Stimulated activated CD8-positive, alpha-beta memory T cell treated with anti-CD3 and anti-CD28 coated beads, Interleukin-2, amount 100 ng/mL, for 48 hours (primary cell): ENCODE measurements at places on chromosomes 1 and 21.
A peak's percentile ranks its signal among the peaks of the same experiment; 100 is the strongest.

GRCh38 chr1:165549973-165550372, 6.2 kb downstream of the LRRC52 start:
- no peak for DNase-seq

DNA sequence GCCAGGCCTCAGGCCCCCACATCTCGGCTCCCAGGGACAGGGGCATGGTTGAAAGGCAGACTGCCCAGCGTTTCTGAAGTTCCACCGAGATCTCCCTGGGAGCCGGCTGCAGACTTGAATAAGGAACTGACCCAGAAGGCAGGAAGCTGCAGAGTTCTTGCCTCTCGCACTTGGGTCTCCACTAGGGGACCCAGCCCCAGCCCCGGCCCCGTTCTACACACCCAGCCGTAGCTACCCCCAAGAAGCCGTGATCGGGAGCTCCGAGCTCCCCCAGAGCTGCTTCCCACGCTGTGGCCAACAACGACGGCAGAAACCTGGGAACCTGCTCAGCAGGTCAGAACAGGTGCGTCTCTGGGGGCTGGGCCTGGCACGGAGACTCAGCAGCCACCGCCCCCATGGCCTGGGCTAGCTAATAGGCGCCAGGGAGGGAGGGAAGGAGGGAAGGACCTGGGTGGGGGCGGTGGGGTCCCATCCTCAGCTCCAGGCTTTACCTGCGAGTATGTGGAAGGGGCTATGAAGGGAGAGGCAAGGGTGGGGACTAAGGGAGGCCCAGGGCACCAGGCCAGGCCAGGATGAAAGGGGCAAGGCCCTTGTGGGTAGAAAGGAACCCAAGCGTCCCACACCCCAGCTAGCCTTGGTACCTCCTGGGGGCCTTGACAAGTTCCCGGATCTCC, at the start of gene NECTIN4:
TSS of gene NECTIN4 (minus strand) at position 308 of the 674 bp plus-strand sequence. CDS start at position 46, 262 bp downstream.
- DNase-seq: no peak

DNA sequence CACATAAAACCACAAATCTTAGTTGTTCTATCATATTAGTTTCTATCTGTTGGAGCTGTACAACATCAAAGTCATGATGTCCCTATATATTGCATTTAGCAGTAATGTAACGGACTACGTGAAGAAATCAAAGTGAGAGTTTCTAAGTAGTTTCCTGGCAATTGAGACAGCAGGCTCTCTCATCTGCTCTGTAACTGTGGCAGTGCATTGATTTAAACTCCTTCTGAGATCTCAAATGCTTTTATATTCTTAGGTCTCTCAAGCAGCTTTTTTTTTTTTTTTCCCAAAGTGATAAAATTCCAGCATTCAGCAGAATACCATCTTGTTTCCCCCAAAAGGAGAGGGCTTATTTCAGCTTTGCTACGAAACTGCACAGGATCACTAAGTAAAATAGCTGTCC, 480.1 kb downstream of the PTBP2 start:
- DNase-seq: no peak

DNA sequence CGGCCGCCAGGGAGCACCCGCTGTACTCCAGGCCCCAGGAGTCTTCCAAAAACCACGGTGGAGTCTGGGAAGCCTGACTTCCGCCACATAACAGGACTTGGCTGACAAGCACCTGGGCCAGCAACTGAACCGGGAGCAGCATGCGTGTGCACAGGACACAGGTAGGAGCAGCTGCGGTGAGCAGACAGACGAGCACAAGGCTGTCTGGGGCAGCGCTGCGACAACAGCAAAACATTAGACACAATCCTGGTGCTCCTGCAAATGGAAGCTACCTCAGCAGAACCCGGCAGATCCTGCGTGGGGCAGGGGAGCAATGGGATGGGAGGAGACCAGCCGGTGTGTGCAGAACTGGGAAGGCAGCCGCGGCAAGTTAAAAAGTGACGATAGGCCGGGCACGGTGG, 80.4 kb downstream of the NPHP4 start:
- DNase-seq: no peak

GRCh38 chr1:210738256-210738655, 395.7 kb downstream of the KCNH1 start:
- no peak for DNase-seq

- DNase-seq: no peak
Measured at GRCh38 chr1:174743654-174744561, 255.8 kb upstream of the CACYBP start.

DNA sequence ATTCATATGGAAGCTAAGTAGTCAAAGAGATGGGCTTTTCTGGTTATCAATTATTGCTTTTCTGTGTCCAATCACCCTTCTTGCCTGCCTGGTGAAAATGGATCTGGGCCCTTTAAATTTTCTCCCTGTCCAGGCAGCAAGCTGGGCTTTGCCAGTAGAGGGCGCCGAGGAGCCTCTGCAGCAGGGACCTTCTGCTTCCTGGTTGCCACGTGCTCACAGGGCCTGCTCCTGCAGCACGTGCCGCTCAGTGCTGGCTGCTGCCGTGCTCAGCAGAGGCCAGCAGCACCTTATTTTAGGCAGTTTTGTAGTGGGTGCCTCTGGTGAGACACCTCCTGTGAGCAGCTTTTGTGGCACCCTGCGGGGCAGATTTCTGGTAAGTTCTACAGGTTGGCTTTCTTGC, 4.0 kb downstream of the ACTL8 start:
- DNase-seq: peak; percentile 8

DNA sequence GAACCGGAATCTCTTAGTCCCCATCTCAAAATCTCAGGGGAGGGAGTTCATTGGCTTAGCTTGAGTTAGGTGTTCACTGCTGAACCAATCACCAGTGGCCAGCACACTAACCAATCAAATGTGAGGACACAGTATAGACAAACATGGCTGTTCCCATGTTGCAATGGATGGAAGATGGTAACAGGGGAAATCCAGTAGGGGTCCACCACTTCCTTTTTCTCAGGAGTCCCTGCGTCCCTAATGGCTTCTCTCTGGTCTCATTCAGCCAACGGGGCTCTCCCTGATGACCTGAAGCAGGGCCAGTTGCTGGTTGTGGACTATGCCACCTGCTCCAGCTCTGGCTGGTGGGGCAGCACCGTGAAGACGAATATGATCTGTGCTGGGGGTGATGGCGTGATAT, 9.7 kb downstream of the CELA2B start:
- no peak for DNase-seq

DNA sequence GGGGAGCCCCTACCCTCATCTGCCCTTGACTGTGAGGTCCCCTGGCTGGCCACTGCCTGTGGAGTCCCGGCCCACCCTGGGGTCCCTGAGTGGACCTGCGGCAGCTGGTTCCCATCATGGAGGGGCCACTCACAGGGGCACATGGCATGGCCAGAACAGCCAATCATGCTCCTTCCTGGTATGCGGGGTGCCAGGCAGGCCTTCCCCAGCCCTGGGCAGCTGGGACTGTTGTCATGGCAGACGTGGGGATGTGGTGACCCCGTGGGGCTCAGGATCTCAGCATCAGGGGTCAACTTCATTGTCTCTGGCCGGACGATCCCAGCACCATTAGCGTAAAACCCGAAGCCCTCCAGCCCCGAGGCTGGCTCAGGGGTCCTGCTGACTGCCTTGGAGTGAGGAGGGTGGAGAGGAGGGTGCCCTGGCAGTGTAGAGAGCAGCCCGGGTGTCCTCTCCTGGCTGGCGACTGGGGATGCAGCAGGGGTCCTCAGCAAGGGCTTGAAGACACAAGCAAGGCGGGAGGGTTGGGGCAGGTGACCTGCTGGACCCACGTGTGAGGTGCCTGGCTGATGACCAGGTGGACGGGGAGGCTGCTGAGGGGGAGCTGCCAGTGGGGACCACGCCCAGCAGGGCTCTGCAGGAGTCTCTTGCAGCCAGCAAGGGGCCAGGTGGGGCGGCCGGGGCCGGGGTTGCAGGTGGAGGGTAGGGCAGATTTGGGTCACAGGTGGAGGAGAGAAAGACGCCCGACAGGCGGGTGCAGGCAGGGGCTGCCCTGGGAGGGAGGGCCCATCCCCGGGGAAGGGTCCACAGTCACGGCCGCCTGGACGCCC, 45.1 kb downstream of the TRIM11 start:
- no peak for DNase-seq

GRCh38 chr1:87144981-87145380, 183.7 kb upstream of the LMO4 start:
- DNase-seq: no peak

DNA sequence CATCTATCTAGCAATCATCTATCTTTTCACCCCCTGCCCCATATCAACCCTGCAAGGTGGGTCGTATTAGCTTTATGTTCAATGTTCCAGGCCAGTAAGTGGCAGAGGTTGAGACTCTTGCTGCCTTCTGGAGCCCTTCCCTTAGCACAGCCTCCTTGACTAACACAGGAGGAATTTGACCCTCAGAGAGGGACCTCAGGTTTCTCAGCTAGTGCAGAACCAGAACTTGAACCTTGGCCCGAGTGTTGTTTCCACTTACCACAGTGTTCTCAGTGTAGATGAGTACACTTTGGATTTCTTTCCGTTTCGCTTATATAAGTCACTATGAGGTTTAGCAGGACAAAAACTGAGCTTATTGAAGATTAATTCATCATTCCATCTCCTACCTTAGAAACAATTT, 11.1 kb upstream of the ATF3 start:
- no peak for DNase-seq

DNA sequence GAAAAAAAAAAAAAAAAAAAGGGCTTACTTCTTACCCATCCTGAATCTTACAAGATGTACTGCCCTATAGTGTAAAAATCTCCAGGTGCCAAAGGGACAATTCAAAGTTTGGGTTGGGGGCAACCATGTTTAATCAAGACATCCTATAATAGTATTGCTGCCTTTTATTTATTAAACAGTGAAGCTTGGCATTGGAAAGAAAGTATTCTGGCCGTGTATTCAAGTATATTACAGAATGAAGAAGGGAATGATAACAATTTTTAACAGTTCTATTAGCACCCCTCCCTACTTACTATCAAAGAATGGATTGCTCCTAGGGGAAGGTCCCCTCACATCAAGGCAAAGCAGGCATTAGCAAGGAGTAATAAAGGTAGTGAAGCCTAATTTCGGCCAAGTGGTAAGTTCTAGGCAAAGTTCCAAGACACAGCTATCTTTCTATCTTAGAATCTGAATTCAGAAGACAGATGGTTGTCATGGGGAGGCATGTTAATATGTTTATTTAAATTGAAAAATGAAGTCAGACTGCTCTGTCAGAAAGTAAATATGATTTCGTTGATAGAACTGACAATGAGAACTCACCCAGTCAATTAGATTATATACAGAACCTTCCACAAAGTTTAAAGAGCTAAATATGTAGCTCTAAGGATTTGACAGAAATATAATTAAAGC, 24.6 kb downstream of the ST7L start:
- DNase-seq: no peak

GRCh38 chr1:22825486-22826189, 115.0 kb downstream of the EPHB2 start:
- DNase-seq: no peak

DNA sequence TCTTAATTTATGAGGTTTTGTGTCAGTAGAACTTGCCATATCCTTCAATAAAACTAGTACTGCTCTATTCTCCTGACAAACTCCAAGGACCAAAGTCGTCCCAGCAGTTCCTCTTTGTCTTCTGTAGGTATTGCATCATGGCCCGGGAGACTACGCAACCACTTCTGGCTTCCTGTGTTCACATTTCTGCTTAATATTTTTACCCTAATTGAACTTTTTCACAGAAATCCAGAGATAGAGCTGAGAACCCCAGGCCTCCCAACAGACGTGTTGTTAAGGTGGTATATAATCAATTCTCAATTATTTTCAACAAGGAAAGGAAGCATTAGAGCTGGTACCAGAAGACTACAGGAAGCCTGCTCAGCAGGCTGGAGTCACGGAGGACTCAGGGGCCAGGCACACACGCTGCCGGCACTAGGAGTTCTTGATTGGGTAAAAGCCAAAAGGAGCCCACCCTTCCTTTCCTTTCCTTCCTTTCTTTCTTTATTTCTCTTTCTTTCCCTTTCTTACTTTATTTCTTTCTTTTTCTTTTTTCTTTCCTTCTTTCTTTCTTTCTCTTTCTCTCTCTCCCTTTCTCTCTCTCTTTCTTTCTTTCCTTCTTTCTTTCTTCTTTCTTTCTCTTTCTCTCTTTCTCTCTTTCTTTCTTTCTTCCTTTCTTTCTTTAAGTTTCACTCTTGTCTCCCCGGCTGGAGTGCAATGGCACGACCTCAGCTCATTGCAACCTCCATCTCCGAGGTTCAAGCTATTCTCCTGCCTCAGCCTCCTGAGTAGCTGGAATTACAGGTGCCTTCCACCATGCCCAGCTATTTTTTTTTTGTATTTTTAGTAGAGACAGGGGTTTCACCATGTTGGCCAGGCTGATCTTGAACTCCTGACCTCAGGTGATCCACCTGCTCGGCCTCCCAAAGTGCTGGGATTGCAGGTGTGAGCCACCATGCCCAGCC, 173.7 kb downstream of the ZBTB18 start:
- DNase-seq: no peak

- no peak for DNase-seq
Measured at GRCh38 chr1:196098000-196098399, 510.2 kb downstream of the KCNT2 start.

DNA sequence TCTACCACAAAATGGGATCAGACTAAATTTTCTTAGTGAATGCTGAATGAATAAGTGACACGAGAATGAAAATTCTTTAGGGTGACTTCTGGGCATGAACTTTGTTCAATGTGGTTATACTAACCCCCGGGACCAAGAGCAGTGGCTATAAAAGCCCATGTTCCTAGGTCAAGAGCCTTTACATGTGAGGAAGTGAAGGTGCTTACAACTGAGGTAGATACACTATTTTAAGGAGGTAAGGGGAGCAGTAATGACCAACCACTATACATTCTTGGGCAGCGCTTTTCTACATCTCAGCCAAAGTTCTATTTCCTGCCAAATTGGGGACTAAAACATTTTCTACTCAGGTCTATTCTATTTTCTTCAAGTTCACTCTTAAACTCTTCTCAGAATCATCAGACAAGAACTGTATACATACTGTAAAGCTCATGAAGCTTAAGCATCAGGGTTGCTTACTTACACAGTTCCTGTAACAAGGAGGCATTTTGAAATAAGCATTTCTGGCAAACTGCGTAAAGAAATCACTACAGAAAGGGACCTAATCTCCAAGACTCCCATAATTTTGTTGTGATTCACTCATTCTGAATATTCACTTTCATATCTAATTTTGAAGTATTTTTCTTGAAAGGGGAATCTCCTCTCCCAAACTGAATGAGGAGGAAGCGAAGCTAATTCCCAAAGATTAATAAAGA, 8.5 kb upstream of the ARHGAP29 start:
- DNase-seq: no peak

GRCh38 chr1:103146166-103146565, 37.8 kb upstream of the COL11A1 start:
- DNase-seq: no peak

DNA sequence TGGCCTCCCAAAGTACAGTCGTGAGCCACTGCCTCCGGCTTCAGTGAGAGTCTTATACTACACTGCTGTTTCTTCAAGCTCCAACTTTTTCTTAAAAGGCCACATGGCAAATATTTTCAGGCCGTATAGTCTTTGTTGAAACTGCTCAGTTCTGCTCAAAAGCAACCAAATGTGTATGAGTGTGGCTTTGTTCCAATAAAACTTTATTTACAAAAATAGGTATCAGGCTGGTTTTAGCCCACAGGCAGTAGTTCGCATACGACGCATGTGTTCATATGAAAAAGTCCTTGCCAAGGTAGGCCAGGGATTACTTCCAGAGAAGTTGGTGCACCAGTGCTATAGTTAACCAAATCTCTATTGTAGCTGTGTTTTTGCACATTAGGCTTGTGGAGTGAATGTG, 6.2 kb downstream of the PLEKHM2 start:
- DNase-seq: no peak
